ENCODE measurements at places on chromosomes 6 and 20.

DNA sequence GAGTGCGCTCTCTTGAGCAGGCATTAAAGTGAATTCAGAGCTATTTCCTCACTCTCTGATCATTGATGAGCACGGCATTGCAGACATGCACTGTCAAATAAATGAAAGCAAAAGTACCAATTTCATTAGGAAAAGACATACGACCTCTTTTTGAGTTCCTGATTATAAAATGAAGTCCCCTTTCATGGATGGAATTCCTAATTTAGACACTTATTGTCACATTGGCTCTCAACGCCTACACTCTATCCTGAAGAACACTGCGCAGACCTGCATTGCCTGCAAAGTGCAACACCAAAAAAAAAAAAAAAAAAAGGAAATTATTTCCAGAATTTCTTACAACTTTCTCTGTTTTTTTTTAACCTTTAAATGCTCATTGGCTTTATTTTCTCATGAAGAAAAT lies 1.6 kb downstream of the ADGRB3 start:
- DNase-seq = no peak

GRCh38 chr6:24524805-24525204 lies 30.0 kb downstream of the ALDH5A1 start:
- DNase-seq = no peak

DNA sequence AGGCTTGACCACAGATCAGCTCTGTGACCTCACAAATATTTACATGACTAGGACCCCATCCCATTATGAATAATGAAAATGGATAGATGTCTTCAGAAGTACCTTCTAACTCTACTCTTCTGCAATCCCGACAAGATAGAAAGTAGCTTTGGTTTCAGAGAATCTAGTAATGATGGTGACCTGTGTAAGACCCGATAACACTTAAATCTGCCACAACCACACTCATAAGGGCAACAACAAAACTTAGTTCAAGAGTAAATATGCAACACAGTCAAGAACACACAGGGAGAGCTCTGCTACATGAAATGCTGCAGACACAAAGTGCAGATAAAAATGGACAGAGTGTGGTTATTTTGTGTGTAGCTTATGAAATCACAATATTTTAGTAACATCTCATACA lies 9.6 kb downstream of the CHD6 start:
- DNase-seq = no peak

DNA sequence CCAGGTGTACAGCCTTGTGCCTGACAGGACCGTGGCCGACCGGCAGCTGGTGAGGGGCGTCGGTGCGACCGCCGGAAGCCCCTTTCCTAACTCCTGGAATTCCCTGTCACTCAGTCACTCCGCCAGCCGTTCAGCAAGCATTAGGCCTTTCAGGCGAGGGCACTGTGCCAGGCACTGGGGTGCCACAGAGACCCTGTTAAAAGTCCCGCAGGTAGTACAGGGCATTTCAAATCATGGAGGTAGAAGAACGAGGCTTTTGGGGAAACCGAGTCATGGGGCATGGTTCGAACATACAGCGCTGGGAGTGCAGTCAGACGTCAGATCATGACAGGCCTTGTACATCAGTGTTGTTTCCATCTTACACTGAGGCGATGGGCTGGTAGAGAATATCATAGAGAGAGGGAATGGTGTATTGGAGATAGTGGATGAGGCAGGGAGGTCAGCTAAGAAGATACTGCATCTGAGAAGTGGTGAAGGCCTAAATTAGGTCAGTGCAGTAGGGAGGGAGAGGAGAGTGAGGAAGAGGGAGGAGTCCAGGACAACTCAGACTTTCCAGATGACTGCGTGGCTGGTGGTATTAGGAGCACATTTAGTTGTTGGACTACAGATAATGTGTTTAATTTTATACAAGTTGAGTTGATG lies 892 bp upstream of the DXO start:
- no peak for DNase-seq

DNA sequence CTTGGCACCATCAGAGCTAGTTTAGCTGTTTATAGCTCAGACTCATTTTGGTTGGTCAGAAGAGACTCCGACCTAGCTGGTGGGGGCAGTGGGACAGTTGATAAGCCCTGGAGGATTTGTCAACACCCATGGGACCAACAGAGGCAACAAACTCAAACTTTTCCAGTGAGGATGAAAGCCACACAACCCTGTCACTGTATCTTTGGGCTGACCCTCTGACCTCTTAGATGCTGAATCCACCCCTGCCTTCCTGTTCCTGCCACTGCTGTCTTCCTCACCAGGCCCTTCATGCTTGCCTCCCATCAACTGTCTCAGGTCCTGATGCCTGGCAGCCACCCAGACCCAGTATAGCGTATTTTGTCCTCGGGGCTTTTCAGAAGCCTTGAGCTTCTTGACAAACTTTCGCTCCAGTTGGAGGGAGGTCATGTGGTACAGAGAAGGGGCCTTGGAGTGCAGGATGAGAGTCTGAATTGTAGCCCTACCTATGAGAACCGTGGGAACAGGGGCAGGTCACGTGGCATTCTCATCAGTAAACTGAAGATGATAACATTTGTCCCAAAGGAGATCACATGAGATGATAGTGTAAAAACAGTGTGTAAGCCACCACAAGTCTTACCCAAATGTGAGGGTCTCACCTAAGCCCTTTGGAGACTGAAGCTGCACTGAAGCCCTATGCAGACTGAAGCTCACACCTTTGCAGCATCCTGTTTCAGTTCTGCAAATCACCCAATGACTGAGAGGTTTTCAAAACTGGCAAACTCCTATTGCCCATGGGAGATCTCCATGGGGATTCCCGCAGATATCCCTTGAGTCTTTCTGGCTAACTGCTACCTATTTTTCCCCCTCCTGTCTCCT lies 72.0 kb upstream of the F13A1 start:
- no peak for DNase-seq

DNA sequence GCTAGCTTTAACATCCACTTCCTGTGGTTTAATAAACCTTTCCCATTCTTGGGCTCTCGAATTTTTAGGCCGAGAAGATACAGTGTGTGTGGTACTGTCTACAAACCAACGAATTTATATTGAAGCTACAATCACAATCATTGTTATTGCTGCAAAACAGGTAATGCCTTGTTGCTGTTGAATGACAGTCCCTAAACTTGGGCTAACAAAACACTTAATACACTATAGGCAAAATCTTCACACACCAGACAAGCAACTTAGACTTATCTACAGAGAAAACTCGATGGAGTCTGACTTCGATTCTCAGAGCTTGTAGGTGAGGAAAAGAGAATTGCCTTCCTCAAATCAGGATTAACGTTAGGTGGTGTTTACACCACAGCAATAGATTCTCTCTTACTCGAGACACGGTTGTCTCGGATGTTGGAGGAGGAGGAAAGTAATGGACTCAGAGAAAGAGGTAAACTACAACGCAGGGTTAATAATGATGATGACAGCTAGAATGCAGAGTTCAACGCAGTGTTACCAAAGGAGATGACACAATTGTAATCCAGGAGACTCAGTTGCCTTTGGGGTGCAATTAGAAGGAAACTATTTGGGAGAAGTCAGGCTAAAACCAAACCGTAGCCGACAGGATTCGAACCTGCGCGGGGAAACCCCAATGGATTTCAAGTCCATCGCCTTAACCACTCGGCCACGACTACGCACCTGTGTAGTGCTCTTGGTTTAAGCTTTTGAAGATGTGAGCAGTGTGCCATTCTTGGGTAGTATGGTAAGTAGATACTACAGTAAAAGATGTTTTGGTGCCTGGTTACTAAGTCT lies 32.5 kb upstream of the ZNF184 start:
- no peak for DNase-seq

DNA sequence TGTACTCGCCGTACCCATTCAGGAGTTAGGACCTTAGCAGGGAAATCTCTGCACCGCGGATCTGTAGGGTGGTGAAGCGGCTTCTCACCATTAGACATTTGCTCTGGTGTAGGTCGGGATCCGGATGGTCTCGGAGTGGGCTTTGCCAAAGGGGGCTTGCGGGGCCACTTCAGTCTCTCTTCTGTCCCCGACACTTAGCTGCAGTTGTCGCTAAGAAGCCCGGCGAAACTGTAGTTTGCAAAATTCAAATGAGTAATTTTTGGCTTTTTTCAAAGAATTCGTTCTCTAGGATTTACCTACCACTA lies 433 bp downstream of the QRSL1 start:
- no peak for DNase-seq

GRCh38 chr6:129416337-129416990 lies 293.5 kb downstream of the ARHGAP18 start:
- DNase-seq = no peak

DNA sequence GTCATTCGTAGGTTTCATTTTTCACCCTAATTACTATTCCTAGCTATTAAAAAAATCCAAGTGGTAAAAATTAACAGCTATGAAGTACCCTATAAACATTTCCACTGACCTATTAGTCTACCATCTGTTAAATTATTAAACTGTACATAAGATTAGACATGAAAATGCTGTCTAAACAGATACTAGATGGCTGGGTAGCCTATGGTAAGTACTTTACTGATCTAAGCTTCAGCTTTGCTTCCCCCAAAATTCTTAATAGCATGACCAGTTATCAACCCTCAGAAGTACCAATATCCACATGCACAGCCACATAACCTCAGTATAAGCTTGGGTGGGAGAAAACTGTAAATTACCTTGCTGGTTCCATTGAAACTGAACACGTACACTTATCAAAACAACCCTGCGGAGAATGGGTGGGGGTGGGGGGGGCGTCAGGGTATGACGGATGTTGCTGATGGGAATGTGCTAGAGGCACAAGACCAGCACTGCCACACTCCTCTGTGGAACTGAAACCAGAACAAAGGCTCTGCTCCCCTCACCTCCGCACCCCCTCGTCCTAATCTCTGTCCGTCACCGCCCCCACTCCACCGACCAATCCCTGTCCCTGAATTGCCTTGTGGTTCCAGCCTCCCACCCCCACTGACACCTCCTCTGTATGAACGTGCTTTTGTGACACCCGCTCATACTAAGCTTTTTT lies 45.3 kb downstream of the B4GALT5 start:
- peak; percentile 34 for DNase-seq

GRCh38 chr20:20562507-20562906 lies 149.9 kb downstream of the RALGAPA2 start:
- DNase-seq = no peak

Measured in stimulated activated CD8-positive, alpha-beta memory T cell treated with anti-CD3 and anti-CD28 coated beads, Interleukin-2, amount 100 ng/mL, for 1 hour (primary cell).